ENCODE measurements at places on chromosomes 7 and 10.

DNA sequence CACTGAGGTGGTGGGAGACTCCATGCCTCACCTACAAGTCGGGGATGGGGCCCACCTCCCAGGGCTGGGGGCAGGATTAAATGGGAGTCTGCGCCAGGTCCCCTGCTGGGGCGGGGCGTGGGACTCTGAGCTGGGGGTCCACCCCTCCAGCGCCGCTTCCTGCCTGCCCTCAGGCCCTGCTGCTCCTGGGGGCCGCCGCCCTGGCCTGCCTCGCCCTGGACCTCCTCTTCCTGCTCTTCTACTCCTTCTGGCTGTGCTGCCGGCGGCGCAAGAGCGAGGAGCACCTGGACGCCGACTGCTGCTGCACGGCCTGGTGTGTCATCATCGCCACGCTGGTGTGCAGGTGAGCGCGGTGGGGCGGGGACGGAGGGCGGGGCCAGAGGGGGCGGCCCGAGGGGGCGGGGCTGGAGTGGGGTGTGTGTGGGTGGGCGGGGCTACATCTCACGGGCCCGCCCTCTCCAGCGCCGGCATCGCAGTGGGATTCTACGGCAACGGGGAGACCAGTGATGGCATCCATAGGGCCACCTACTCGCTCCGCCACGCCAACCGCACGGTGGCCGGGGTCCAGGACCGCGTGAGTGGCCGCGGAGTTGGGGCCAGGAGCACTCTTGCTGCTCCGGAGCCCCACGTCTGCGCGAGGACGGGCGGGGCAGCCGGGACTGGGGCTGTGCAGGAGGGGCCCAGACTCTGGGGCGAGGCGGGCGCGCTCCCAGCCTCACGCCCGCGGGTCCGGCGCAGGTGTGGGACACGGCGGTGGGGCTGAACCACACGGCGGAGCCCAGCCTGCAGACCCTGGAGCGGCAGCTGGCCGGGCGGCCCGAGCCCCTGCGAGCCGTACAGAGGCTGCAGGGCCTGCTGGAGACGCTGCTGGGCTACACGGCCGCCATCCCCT is 15.1 kb downstream of the TTYH3 start:
- DNase-seq, result no peak

DNA sequence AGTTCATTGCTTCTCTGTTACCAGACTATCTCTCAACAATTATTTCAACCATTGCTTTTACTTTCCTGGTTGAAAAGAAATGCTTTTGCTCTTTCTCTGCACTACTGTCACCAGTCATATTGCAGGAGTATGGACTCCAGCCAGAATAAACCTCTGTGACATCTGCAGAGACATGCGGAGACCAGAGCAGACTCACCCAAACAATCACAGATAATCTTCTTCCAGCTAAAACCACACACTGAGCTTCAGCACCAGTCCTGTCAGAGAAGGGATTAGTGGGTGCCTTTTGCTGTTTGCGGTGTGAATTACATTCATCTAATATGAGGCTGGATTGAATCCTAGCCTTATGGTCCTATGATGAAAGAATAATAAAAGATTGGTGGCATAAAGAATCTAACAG is 258.6 kb downstream of the CNTNAP2 start:
- no peak for DNase-seq

GRCh38 chr7:26504411-26505120 is 212.9 kb downstream of the SNX10 start:
- no peak for DNase-seq

DNA sequence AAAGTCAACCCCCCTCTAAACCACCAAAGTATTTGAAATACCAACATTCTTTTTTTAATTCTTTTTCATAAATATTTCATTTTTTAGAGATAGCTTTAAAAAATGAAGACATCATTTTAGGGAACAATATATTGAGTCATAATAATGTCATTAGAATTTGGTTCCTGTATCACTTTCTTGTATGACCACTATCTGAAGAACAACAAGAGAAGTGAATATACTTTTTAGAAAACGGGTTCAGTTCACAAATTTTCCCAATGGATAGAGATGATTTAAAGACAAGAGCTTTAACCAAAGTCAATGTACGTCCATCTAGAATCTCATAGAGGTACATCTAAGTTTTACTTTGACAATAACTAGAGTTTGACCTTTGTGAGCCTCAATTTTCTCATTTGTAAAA is 48.2 kb downstream of the CUBN start:
- no peak for DNase-seq

DNA sequence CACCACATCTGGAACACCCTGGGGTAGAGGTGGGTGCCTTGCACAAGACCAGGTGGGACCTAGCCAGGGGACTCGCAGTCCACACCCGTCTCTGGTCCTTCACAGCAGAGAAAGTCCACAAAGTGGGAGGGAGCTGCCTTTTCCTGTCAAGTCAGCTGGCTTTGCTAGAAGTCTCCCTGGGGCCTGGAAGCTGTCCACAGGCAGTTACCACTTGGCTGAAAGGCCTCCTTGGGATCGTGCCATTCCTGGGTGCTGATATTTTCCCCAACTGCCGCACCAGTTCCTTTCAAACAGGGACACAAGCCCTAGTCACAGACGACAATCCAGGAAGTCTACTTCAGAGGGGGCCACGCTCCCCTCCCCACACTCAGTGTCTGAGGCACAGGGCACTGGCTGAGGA is 75.4 kb downstream of the AFAP1L2 start:
- no peak for DNase-seq

DNA sequence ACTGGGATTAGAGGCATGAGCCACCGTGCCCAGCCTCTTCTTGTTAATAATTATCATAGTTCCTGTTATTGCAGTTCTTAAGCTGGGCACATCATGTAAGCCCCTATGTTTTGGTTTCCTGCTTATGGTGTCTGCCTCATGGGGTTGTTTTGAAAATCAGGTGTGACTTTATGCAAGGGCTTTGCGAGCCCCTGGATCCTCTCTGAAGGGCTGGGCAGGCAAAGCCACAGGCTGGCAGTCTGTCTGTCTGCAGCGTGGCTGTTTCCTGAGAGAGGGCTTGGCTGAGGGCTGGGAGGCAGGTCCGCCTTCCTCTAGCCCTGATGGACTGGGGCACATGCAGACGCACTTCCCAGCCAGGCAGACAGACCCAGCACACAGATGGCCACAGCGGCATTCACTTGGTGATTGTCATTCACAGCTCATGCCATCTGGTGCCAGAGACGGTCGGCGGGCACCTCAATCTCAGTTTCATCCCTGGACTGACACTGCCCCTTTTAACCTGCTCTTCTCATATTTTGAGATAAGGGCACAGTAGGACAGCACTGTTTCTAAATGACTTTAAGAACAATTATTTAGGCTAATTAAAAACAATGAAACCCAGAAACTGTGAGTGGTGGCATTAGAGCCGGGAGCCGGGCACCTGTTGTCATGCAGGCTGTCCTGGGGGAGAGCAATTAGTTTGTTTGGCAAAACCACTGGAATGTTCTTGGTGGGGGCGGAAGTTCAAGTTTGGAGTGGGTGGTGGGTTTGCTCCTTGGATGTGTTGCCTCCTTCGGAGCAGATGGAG is 35.5 kb downstream of the RBM20 start:
- DNase-seq, result no peak

DNA sequence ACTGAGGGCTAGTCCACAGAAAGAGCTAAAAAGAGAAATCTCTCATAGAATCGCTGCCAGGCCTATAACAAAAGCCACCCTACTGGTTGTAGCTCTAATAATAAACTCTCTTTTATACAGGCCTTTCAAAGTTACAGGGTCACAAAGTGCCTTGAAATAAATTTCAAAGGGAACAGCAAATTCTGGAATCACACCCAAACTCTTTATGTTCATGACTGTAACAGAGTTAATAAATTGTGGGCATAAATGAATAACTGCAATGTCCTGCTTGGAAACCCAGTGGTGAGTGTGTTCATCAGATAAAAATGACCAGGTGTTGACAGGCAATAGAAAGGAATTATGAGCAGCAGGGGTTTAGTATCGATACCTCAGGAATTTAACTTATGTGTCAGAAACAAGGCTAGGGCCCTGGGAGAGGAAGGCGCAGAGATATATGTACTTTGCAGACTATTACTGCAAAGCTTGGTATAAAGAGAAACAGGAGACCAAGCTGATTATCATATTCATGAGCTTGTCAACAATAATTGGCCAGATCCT is 9.3 kb downstream of the CDC14C start:
- DNase-seq, result no peak

- DNase-seq, result no peak
These were observed 137.6 kb upstream of the HABP2 start for GRCh38 chr10:113415246-113415645.

GRCh38 chr7:95470452-95470851 is 15.3 kb upstream of the ASB4 start:
- DNase-seq, result no peak

DNA sequence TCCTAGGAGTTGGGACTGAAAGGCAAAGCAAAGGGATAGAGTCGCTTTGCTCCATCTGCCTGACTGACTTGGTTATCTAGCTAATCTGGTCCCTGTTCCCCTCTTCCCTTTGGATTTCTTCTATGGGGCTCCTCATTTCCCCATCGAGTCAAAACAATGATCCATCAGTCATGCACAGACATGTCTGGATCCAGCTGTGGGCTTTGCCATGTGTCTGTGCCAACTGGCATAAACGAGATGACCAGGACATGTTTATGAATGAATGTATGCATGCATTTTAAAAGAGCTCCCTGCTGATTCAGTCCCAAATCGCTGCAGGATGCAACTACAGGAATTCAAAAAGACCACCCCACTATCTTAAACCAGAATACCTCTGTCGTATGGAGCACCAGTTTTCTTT is 122.0 kb downstream of the ARL4A start:
- DNase-seq, result no peak

DNA sequence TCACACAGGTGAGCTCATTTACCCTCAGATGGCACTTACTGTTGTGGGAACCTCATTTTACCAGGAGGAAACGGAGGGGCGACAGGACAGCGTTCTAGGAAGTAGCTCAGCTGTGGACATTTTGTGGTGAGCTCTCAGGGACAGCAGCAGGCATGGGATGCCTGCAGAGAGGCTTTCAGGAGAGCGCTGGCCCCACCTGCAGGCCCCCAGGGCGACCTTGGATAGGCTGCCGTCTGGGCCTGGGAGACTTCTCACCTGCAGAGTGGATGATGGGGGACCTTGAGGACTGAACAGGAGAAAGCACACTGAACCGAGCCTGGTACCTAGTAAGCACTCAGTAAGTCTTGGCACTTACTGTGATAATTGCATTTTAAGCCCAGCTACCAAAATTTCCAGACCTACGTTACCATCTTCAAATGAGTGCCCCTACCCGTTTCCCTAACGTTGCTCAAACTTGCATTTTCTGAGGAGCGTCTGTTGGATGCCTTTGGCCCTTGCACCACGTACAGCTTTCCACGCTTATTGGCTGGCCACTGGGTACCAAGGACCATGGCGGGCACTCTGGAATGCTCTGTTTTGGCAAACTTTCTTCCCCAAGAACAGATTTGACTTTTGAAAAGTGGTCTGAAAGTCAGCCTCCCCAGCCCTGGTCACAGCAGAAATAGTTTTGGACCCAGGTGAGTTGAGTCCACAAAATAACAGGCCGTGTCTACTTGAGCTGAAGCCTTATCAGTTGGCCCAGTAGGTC is 223.4 kb downstream of the EBF3 start:
- no peak for DNase-seq

GRCh38 chr10:89575031-89575430 is 39.6 kb upstream of the SLC16A12 start:
- DNase-seq, result no peak

- DNase-seq, result no peak
These were observed 120.3 kb upstream of the PTPRZ1 start for GRCh38 chr7:121752706-121753105.

DNA sequence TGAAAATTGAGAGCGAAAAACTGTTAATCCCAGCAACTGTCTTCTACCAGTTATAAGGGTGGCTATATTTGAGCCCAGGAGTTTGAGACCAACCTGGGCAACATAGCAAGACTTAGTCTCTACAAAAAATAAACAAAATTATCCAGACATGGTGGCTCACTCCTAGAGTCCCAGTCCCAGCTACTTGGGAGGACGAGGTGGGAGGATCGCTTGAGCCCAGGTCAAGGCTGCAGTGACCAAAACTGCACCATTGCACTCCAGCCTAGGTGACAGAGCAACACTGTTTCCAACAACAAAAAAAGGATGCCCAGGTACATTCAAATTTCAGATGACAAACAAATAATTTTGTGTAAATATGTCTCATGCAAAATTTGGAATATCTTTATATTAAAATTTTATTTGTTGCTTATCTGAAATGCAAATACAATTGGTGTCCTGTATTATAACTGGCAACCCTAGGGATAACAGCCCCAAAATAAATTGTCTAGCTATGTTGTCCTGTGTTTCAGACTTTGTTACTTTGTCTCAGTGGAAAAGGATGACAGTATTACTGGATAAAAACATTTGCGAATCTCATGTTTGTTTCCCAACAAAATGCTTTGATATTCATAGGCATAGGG is 26.7 kb downstream of the FAM171A1 start:
- DNase-seq, result no peak

DNA sequence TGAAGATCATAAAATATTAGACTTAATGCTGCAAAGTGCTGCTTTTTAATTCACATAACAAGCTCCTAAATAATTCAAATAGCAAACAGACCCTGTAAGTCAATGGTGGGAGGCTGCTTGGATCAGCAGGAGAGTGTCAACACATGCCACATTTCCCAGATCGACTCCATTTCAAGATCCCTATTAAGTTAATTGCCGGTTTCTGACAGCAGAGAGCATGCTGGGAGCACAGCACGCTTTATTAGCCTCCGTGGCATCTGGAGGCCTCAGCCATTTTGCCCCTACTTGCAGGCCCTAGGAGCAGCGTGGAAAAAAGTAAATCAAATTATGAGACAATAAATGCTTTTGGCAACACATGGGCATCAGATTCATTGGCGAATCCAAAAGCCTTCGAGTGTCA is 201.0 kb downstream of the EMX2 start:
- no peak for DNase-seq

GRCh38 chr7:137937202-137937560 is 64.7 kb downstream of the CREB3L2 start:
- no peak for DNase-seq

- DNase-seq, result no peak
These were observed 125.5 kb downstream of the CLEC2L start for GRCh38 chr7:139648941-139649425.

GRCh38 chr7:143285470-143285778 is 666 bp downstream of the TMEM139 start:
- no peak for DNase-seq

GRCh38 chr10:102621443-102622325 is 22.6 kb upstream of the TRIM8 start:
- DNase-seq, result no peak

DNA sequence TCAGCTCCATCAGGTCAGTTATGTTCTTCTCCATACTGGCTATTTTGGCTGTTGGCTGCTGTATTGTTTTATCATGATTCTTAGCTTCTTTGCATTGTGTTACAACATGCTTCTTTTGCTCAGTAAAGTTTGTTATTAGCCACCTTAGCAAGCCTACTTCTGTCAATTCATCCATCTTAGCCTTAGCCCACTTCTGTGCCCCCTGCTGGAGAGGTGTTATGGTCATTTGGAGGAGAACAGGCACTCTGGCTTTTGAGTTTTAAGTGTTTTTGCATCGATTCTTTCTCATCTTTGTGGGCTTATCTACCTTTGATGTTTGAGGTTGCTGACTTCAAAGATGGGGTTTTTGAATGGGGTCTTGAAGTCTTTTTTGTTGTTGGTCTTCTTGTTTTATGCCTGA is 204.6 kb upstream of the FOXP2 start:
- DNase-seq, result no peak

GRCh38 chr10:118865998-118866693 is 111.4 kb upstream of the CACUL1 start:
- DNase-seq, result no peak
